ENCODE measurements at places on chromosomes 3 and 15. TPM values are rescaled to one million over a fixed set of nuclear protein-coding genes. Genes with fewer than 3 reads are reported as not detected.

The CXCR6 gene
- total RNA-seq = 2.3 TPM

GRCh38 chr15:70870051-70870450 is 16.1 kb upstream of the LARP6 start:
- H3K4me1 ChIP-seq = peaks cover 10% of the 10 kb centered on the region
- no peak for DNase-seq
- H3K27ac ChIP-seq = no peak overlapping the region
- no peak overlapping the region for H3K4me3 ChIP-seq
- H3K27me3 ChIP-seq = no peaks in the 10 kb centered on the region

The HRG gene
- total RNA-seq = not detected

The ATP6V1A gene
- total RNA-seq = 16.6 TPM

- no peaks in the 10 kb centered on the region for H3K4me1 ChIP-seq
- no peaks in the 10 kb centered on the region for H3K36me3 ChIP-seq
- H3K4me3 ChIP-seq = no peak overlapping the region
- H3K27me3 ChIP-seq = no peaks in the 10 kb centered on the region
- no peak overlapping the region for H3K27ac ChIP-seq
- DNase-seq = no peak
These were observed 213.4 kb upstream of the STT3B start for GRCh38 chr3:31319332-31319731.

The APOD gene
- total RNA-seq = 38.0 TPM

DNA sequence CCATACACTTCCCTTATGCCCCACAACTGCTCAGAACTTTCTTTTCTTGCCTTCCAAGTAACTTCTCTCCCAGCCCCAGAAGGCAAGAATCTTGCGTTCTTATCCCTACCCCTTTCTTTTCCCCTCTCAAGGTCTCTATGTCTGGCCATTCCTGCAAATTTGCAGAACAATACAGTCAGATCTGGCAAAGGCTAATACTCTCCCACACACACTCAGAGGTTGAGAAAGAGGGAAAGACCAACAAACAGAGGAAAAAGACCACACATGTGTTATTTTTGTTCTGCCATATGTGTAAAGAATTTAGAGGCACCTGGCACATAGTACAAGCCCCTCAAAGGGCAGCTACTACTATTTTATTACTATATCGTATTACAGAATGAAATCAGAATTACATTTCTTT is 25.7 kb downstream of the GJD2 start:
- no peak for DNase-seq
- H3K36me3 ChIP-seq = no peaks in the 10 kb centered on the region
- H3K27me3 ChIP-seq = no peaks in the 10 kb centered on the region
- no peaks in the 10 kb centered on the region for H3K4me1 ChIP-seq

DNA sequence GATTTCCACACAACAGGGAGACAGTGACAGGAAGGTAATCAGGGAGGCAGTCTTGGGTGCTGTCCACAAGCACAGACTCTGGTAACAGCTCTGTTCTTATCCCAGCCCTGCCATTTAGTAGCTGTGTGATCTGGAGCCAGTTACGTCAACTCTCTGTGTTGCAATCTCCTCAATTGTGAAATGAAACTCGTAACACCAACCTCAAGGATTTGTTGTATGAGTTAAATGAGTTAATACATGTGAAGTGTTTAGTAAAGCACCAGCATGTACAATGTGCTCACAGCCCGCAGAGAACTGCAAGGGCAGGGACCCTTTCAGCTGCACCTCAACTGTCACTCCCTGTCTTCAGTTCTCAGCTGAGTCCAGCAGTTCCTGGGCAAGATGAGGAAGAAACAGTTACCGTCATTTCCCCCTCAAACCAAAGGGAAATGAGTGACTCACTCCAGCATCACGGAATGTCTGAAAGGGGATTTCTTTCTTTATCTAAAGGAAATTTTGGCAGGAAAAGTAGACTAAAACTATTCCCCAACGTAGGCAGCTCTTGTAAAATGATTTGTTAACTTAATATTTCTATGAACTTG is 39.9 kb upstream of the MB21D2 start:
- H3K4me1 ChIP-seq = no peaks in the 10 kb centered on the region
- H3K4me3 ChIP-seq = no peak overlapping the region
- no peak for DNase-seq

DNA sequence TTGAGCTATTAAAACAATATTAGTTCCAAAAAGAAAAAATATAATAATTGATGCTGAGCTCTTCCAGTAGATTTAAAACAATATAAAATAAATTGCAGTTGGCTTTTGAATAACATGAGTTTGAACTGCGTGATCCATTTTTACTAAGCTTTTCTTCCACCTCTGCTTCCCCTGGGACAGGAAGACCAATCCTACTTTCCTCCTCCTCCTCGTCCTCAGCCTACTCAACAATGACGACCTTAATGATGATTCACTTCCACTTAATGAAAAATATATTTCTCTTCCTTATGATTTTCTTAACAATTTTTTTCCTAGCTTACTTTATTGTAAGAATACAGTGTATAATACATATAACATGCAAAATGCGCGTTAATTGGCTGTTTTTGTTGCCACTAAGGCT is 78.9 kb upstream of the THRB start:
- no peaks in the 10 kb centered on the region for H3K27me3 ChIP-seq
- H3K27ac ChIP-seq = no peak overlapping the region
- H3K4me3 ChIP-seq = no peak overlapping the region
- no peak for DNase-seq

DNA sequence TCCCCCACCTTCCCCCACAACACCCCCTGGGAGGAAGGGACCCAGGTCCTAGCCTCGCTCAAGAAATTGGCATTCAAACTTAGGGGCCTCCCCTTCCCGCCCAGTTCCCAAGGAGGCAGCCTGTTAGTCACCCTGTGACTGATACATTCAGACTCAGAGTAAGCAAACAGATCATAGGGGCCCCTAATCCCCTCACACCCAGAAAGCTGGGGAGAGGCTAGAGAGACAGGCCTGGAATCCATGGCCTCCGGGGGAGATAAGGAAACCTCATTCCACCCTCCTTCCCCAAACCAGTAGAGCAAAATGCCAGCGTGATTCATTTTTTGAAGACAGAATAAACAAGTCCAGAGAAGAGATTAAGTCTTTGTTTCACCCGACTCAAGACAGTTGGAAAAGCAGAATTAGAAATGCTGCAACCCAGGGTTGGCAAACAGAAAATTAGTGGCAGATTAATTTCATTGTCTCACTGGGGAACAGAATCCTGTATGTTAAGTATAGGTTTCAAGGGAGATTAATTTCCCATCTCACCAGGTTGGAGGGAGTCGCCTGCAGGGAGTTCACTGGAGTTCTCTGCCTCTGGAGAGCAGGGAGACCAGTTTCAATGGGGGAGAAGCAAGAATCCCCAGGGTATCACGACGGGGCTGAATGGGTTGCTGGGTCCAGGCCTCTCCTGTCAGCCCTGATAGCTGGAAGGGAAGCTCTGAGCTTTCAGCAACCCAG is 268.3 kb downstream of the UACA start:
- no peak overlapping the region for H3K4me3 ChIP-seq
- no peaks in the 10 kb centered on the region for H3K36me3 ChIP-seq
- no peak for DNase-seq
- H3K4me1 ChIP-seq = peaks cover 17% of the 10 kb centered on the region
- peak overlapping the region; percentile 32 for H3K27ac ChIP-seq

DNA sequence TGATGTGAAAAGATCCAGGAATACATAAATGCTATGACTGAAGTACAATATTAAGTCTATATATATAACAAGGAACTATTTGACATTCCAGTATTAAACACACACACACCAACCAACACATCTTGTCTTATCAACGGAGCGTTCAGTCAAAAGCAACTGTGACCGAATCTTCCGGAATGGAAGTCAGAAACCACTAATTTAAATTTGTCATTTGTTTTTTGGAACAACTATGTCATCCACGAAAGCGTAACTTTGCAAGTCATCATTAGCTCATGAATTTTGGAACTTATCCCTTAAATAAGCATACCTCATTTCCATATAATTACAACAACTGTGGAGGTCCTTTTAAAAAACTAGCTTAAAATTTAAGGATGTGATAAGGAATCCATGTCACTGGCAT is 5.0 kb downstream of the ZNF385D start:
- no peak for DNase-seq
- no peaks in the 10 kb centered on the region for H3K27me3 ChIP-seq
- peaks cover 7% of the 10 kb centered on the region for H3K4me1 ChIP-seq

- no peaks in the 10 kb centered on the region for H3K4me1 ChIP-seq
- no peak overlapping the region for H3K4me3 ChIP-seq
- H3K27ac ChIP-seq = no peak overlapping the region
- no peaks in the 10 kb centered on the region for H3K27me3 ChIP-seq
These were observed 189.3 kb downstream of the PLCH1 start for GRCh38 chr3:155555479-155556060.

Data from ovary (tissue), 10 donors.